ENCODE measurements at places on chromosomes 5 and 9.

DNA sequence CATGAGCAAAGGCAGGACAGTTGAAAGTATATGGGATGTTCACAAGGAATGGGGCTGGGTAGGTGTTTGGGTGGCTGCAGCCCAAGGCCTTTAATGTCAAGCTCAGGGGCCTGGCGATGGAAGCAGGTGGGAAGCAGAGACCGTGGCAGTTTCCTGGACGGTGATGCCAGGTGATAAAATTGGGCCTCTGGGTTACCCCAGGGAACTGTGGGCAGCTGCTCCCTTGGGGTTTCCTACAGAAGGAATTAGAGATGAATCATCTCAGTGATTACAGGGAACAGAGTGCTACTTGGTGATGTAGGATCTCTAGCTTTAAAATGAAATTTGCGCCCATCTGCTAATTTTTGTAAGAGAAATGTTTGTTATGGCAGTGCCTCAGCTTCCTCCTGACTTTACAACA, 39.2 kb downstream of the TSTD2 start:
- no peak for DNase-seq

DNA sequence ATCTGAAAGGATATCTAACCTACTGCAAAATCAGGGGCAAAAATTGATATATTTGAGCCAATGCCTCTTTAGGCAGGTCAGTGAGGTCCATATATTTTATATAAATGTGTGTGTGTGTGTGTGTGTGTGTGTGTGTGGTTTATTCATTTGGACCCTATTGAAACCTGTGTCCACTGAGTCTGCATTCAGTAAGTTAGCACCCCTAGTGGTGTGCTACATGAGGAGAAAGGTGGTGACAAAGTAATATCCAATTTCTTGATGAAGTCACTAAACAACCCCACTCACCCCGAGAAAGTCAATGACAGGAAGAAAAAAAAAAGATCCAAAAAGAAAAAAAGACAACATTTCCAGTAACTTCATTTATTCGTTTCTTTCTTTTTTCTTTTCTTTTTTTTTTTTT, 4.1 kb downstream of the FBXW11 start:
- peak; percentile 32 for DNase-seq

GRCh38 chr9:87520172-87520683, 22.6 kb downstream of the DAPK1 start:
- peak; percentile 55 for DNase-seq

DNA sequence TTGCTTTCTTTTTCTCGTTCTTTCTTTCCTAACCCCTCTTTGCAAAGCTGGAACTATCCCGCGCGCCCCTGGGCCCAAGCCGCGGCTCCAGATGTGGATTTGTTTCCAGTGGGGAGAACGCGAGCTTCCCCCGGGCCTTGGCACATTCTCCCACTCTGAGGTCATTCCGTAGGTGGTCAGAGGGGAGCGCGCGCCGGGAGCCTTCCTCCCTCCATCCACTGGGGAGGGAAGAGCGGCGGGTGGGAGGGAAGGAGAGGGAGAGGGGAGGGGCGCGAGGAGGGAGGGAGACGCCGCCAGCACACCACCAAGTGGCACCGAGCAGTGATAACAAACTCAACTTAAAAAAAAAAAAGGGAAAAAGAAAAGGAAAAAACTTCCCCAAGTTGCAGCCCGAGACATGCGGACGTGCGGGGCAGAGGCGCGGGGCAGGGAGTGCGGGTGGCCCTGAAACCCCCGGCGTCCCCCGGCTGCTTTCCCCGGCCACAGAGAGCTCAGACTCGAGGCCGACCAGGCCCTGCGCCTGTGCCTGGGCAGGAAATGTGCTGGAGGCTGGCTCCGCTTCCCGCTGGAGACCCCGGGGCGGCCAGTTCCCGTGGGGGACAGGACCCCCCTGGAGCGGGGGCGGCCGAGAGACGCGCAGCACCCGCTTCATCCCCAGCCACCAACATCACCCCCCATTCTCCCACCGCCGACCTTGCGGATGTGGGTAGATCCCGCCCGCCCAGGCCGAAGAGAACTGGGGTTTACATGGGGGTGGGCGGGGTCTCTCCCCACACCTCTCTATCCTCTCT, 3.1 kb downstream of the IER5L start:
- DNase-seq: peak; percentile 31

- DNase-seq: no peak
These were observed 184.8 kb downstream of the PBX3 start for GRCh38 chr9:125932012-125932411.

DNA sequence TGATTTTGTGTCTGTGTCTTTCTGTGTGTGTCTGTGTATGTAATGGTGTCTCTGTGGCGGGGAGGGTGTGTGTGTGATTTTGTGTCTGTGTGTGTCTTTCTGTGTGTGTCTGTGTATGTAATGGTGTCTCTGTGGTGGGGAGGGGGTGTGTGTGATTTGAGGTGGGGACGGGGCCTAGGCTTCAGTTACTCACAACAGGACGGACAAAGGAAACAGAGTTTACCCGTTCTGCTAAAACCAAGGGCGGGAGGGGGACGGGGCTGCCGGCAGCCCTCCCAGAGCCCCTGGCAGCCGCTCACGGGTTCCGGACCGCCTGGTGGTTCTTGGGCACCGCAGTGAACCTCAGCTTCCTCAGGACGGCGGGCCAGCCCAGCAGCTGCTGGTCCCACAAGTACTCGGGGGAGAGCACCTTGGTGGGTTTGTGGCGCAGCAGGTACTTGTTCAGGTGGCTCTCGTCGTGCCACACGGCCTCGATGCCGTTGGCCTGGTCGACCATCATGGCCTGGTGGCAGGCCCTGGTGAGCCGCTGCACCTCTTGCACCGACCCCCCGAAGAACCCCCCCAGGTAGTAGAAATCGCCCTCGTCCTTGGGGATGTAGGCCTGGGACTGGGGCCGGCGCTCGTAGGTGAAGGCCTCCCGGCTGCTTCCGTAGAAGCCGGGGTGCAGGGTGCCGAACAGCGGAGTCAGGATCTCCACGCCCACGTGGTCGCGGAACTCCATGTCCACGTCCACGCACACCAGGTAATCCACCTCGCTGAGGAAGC, 19.4 kb downstream of the ABO start:
- DNase-seq: no peak

- no peak for DNase-seq
These were observed 65.8 kb upstream of the UNC5A start for GRCh38 chr5:176744584-176744965.

- no peak for DNase-seq
These were observed 6.9 kb downstream of the OTULIN start for GRCh38 chr5:14671414-14671813.

- DNase-seq: no peak
These were observed 4.2 kb downstream of the LOX start for GRCh38 chr5:122073864-122074263.

GRCh38 chr9:110007477-110008270, 200.3 kb downstream of the C9orf152 start:
- DNase-seq: no peak

DNA sequence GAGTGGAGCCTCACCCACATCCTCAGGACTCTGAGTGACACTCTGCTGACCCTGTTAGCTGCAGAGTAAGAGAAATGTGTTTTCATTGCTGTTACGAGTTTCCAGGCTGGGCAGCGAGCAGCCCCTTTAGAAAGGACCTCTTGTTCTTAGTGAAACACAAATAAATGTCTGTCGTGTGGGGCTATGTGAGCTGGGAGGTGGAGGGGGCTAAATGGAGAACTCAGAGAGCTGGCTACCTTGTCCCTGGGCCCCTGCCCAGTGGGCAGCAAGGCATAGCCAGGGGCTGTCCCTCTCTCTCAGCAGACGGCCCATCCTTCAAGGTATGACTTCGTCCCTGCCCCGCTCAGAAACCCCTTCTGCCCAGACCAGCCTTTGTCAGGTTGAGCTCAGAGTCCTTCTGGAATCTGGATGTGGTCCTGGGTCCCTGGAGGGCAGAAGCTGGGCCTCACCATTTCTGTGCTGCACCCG, 10.2 kb downstream of the DCANP1 start:
- no peak for DNase-seq

GRCh38 chr9:114574438-114574837, 13.1 kb upstream of the ATP6V1G1 start:
- no peak for DNase-seq

- no peak for DNase-seq
These were observed 188.6 kb downstream of the PARP8 start for GRCh38 chr5:50855001-50855400.
